Stimulated activated CD8-positive, alpha-beta memory T cell treated with anti-CD3 and anti-CD28 coated beads, Interleukin-4, amount 100 ng/mL, for 4 hours (primary cell): ENCODE measurements at places on chromosomes 7 and 10.
A peak's percentile ranks its signal among the peaks of the same experiment; 100 is the strongest.

GRCh38 chr7:135684136-135684535 is 21.8 kb downstream of the STMP1 start:
- DNase-seq = no peak

DNA sequence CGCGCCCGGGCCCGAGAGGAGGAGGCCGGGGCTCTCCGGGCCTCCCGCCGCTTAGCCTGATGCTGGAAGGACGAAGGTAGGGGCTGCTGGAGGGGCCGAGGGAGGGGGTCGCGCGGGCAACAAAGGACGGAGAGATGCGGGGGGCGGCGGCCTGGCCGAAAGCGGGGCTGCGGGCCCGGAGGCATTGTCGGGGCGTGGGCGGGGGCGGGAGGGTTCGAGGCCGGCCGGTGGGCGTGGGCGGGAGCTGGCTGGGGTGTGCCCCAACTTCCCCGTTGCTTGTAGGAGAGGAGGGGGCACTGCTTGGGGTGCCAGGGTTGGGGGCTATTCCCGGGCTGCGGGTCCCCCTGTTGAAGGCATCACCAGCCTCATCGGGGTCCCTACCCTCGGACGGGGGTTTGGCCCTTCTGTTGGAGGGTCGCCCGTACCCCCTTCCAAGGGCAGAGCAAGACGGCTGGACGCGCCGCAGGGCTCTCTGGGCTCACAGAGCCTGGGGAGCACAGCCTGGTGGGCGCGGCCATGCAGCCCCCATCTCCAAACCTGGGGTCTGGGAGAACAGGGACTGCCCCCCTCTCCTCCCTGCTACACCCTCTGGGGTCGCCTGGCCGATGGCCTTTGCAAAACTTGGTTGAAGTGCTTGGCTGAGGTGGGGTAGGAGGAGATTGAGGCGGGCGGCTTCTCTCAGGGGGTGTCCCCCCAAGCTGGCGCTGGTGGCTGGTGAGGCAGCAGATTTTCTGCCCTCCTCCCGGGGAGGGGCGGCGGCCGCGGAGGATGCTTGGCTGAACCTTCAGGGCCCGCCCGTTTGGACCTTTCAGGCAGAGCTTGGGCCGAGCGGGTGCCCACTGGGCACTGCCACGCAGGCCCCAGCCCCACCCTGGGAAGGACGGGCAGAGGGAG is 699 bp downstream of the CLIP2 start:
- no peak for DNase-seq

- no peak for DNase-seq
These were observed 42.8 kb upstream of the RABGEF1 start for GRCh38 chr7:66697449-66698438.

- no peak for DNase-seq
These were observed 188.9 kb downstream of the LRMDA start for GRCh38 chr10:75620356-75620755.

DNA sequence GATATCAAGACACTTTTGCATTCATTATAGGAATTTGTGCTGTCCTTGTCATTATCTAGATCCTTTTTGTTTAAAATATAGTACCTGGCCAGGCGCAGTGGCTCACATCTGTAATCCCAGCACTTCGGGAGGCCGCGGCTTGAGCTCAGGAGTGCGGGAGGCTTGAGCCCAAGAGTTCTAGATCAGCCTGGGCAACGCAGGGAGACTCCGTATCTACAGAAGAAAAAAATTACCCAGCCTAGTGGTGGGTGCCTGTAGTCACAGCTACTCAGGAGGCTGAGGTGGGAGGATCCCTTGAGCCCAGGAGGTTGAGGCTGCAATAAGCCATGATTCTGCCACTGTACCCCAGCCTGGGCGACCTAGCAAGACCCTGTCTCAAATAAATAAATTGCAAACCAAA is 621 bp upstream of the MORN4 start:
- DNase-seq = no peak

GRCh38 chr10:58444321-58444720 is 59.1 kb downstream of the TFAM start:
- DNase-seq = no peak

DNA sequence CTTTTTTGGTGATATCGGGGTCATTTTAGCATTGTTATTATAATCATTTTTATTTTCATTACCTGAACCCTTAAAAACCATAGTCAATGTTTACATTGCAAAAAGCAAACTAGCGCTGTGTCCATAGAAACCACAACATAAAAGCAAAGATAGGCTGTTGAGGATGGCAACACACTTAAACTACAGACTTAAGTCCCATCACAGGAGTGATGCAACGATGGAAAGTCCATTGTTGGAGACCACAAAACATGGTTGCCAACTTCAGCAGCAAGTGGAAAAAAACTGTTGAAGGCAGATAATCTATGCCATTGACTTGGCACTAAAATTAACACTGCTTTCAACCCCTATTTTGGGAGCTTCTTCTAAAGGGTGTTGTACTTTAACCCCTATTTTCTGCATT is 398.8 kb upstream of the IGFBP3 start:
- DNase-seq = no peak

- DNase-seq = no peak
These were observed 42.9 kb downstream of the PRKG1 start for GRCh38 chr10:51117053-51117660.

DNA sequence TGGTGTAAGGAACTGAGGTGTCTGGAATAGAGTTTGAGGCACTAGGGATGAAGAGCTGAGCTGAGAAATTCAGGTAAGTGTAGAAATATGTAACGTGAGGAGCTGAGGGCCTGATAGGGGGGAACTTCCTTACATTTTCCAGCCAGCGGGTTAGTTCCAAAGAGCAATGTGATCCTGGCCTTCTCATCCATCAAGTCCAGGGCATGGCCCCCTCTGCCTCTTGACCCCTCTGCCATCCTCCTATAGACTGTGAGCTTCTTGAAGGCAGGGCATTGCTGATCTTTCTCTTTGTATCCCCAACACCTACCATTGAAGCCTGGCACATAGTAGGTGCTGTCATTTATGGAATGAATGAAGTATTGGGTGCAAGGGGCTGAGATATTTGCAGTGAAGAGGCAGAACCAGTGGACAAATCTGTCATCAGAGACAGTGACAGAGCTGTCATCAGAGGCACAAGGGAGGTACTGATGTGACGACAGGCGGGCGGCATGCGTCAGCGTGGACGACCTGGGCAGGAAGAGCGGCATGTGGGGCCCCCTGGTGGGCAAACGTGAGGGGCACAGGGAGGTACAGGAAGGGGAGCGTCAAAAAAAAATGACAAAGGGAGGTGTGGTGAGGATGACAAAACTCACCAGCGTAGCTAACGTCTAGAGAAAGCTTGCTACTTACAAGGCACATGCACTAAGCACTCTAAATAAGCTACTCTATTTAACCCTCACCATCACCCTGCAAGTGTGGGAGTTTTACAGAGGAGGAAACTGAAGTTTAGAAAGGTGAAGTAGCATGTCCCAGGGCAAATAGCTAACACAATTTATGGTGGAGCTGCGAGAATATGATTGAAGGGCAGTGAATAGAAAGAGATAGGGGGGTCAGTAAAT is 5.2 kb upstream of the CAMK2G start:
- DNase-seq = peak; percentile 86

DNA sequence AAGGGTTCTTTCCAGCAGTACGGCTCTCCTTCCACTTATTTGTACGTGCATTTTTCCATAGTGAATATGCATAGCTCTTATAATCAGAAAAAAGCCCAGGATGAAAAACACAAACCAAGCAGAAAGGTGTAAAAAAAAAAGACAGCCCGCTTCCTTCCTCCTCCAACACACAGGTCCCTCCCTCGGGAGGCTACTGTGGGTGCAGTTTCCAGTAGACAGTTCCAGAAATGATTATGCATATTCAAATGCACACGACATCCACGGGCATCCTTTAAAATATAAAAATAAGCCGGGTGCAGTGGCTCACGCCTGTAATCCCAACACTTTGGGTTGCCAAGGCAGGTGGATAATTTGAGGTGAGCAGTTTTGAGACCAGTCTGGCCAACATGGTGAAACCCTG is 59.9 kb downstream of the TNRC18 start:
- no peak for DNase-seq

- no peak for DNase-seq
These were observed 3.5 kb upstream of the RGS10 start for GRCh38 chr10:119546009-119546408.

GRCh38 chr10:103726637-103727036 is 128.7 kb downstream of the SH3PXD2A start:
- DNase-seq = no peak

DNA sequence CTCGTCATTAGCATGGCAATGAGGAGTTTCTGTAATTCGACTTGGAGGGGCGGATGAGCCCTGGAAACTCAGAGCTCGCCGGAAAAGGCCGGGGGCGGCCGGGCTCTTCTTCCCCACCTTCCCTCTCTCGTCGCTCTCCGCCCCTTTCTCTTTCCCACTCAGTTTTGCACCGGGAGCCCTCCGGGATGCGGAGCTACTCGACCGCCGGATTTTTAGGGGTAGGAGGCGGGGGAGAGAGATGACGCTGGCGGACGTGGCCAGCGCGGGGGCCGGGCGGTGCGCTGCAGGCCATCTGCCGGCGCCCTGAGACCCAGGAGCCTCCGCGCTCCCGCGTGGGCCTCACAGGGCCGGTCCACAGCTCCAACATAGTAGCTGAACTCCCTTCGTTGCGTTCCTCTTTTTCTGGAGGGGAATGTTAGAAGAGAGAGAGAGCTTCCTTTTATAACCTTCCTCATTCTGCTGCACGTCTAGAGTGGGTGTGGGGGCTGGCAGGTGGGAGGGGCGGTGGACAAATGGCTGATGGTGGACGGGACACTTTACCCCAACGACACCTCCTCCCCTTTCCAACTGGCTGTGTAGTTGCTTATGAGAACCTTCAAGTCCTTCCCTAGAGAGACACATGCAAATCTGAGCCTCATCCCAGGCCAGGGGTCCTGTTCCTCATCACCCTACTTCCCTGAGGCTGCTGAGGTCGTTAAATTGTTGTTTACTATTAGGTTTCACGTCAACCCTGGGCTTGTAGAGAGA is 1.1 kb upstream of the HOXA1 start:
- DNase-seq = no peak

- no peak for DNase-seq
These were observed 63.5 kb downstream of the GRK5 start for GRCh38 chr10:119270762-119271366.

DNA sequence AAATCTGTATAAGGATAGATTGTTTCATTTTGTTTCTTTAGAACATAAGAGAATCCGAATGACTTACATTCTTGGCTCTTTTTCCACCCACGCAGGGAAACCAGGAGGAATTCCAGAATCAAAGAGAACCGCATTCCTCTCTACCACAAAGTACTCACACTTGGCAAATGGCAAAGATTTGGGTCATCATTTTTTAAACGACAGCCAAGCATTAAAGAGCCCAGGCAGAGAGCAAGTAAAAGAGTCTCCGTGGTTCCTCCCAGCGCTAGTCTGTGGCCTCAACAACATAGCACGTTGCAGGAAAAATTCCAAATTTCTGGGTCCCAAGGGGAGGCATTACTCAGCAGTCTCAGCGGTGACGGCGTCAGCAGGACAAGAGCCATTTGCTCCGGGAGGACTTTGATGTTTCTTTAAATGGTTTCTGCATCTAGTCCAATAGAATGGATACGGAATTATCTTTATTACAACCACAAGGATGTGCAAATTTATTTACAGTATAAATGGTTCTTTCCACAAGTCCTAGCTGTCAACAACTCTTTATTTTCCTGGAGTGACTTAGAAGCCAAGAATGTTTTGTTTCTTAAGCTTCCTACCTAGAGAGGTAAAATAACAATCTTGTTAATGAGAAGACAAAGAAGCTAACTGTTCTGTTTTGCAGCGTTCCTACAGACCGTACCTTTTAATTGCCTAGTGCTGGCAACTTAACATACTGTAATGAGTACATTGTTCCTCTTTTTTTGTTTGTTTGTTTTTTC is 232.5 kb downstream of the SKIDA1 start:
- DNase-seq = no peak

GRCh38 chr10:26574783-26575182 is 122.7 kb upstream of the PDSS1 start:
- no peak for DNase-seq

DNA sequence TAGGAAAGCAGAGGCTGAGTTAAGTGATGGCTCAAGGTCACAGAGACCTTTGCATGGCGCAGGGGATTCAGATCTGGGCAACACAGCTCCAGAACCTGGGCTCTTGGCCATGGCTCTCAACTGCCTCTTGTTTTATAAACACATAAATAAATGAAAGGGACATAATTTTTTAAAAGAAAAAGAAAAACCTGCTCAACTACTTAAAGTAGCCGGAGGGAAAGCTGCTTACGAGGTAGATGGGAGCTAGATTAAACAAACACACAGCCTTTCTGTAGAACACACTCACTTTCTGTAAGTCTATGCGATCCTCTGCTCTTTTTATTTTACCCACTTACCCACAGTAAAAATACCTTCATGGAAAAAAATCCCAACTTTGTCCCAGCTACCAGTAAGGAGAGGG is 81.3 kb downstream of the PIP4K2A start:
- DNase-seq = no peak

- no peak for DNase-seq
These were observed 32.2 kb upstream of the UTF1 start for GRCh38 chr10:133197786-133198185.

- DNase-seq = no peak
These were observed 14.9 kb upstream of the IFIT1B start for GRCh38 chr10:89362929-89363328.

DNA sequence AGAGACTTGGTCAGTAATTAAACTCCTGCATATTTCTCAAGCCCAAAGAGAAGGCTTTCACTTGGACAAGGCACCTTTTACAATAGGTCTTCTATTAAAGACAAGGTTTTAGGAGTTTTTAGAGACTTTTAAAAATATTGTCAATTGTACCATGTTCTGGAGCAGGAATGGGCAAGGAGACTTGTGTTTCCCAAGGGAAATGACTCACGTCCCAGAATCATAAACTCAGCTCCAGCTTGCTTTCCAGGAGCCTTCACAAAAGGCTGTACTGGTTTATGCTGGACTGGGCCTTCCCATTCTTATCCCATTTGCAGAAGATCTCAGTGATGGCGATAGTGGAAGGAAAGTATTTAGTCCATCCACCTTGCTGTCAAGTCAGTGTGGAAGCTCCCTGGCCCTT is 7.8 kb upstream of the GLI3 start:
- no peak for DNase-seq

DNA sequence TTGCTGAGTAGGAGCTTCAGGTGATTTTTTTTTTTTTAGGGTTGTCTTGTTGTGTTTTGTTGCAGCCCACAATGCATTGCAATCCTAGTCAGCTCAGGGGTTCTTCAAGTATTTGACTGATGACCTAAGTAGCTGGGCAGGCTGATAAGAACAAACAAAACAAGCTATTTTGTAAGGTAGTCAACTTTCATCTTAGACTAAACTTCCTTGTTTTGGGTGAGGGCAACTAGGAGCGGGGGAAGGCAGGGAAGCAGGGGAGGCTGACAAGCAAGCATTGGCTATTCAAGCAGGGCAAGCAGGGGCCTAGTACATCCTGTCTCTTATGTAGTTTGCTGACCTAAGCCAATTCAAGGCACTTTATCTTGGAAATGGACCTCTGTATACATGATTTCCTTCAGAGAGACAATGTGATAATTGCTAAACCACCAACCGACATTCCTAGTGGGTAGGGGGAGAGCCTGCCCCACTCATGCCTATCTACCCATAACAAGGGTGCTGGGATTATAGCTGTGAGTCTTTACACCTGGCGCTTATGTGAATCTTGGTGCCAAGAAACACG is 163.3 kb upstream of the PRKCQ start:
- DNase-seq = no peak
